Activated CD8-positive, alpha-beta T cell treated with anti-CD3 and anti-CD28 coated beads, Interleukin-2, amount 10 ng/mL, durations not matched to agents 7 days and 5 days (primary cell): ENCODE measurements at places on chromosomes 4 and X. TPM values are rescaled to one million over a fixed set of nuclear protein-coding genes. Genes with fewer than 3 reads are reported as not detected.

The HCCS gene
- 22.3 TPM for total RNA-seq

The FAM156A gene
- total RNA-seq, result 19.7 TPM

DNA sequence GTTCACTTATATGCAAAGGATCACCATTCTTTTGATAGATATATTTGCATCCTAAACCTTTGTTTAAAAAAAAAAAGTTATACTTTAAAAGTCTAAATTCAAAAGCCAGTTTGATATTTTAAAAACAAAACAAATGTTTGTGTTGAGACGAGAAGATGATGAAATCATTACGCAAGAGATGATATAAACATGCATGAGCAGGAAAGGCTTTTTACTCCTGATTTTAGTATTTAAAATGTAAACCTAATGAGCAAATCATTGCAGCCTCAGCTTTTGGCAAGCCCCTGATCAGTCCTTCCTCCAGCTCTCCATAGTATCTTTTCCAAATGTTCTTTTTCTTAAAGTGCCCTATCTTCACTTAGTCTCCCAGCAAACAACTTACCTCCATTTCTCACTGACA lies 115.6 kb downstream of the ARAP2 start:
- DNase-seq, result no peak

The NHSL2 gene
- 0.50 TPM for total RNA-seq

GRCh38 chr4:146029147-146029546 lies 90.5 kb upstream of the ZNF827 start:
- DNase-seq, result no peak
